ENCODE measurements at places on chromosomes 4 and X. TPM values are rescaled to one million over a fixed set of nuclear protein-coding genes. Genes with fewer than 3 reads are reported as not detected.

DRD5 gene
- total RNA-seq, result not detected

TENM3 gene
- total RNA-seq, result 110 TPM

SYN1 gene
- total RNA-seq, result not detected

PABPC5 gene
- total RNA-seq, result 7.6 TPM

ASB12 gene
- not detected for total RNA-seq

TMEM35A gene
- total RNA-seq, result not detected

PDLIM5 gene
- total RNA-seq, result 21.1 TPM

CT47B1 gene
- not detected for total RNA-seq

PABPC1L2A gene
- total RNA-seq, result not detected

- peak; percentile 59 for DNase-seq
Observed at GRCh38 chrX:55758033-55758432, 40.5 kb downstream of the RRAGB start.

- no peak for DNase-seq
Observed at GRCh38 chr4:184167576-184167975, 50.1 kb downstream of the ENPP6 start.

- no peak for DNase-seq
Observed at GRCh38 chr4:88573995-88574394, 18.3 kb upstream of the HERC3 start.

DNA sequence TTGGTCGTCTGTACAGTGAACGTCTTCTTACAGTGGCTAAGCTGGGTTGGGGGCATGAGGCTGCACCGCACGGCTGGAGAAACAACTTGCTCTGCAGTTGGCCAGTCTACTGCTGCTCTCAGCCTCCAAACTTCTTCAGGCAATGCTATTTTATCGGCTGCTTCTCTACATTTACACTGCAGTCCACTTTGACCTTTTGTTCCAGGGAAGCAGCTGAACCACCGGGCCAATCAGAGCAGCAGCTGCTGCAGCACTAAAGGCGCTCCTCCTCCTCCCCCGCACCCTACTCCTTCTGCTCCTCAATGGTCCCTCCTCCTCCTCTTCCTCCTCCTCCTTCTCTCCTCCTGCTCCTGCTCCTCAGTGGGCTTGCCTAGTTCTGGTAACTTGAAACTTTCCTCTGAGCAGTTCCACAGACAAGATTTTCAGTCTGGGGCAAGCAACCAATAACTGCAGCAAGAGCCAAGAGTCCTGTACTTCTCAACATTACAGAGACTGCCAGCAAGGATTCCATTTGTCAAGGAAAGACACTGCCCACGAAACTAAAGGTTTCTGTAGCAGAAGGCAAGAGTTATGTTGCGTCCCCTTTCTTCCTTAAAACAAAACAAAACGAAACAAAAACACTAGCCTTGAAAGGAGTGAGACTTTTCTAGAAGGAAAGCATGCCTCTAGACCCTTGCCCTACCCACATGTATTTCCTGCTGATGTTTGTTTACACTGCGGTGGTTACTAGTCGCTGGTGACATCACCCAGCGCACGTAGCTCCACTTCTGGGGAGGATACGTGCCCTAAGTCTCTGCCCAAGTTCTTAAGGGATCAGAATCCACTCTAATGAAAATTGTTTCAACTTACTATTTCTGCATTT is 125.7 kb upstream of the NAP1L5 start:
- peak; percentile 98 for DNase-seq

DNA sequence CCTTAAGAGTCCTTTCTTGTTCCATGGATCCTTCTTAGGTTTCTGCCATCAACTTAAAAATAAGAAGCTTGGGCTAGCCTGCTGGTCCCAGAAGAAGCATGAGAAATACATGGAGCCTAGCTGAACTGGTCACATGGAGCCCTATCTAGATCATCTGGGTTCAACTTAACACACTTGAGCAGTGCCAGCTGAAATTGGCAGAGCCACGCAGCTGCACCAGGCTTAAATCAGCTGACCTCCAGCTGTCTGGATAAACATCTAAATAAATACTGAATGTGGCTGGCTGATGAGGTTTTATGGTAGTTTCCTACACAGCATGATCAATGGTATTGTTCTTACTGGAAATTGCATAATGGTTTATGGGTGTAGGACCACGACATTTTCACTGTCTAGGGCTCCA is 598.4 kb upstream of the FAM241A start:
- peak; percentile 8 for DNase-seq

DNA sequence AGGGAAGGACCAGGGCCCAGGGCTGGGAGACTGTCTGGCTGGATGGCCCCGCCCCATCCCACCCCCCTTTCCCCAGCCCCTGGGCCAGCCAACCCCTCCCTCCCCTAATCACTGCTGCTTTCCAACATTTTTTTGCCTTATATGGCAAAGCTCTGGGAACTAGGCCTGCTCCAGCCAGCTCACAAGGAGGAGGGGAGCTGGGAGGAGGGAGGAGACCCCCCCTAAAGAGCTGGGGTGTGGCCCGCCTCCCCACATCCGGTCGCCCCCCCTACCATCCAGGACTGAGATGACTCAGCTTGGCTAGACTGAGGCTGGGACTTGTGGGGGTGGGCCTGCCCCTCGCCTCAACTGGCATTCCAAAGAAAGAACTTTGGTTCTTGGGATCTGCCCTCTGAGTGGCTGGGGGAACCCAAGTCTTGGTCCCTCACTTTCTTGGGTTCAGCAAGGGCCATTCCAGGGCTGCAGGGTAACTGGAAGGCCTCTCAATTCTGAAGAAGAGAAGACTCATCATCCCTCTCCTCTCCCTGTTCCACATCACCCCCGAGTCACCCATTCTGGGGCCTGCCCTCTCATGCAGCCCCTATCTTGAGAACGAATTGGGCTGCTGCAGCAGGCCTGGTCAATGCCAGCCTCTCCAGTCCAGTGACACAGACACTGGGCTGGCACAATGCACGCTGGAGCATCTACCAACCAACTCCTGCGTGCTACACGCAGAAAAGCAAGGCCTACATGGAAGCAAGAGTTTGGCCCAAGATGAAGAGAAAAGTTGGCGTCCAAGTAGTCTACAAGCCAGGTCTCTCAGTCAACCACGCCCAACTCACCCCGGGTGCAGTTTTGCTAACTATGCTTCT is 4.8 kb downstream of the FLNA start:
- DNase-seq, result peak; percentile 95

DNA sequence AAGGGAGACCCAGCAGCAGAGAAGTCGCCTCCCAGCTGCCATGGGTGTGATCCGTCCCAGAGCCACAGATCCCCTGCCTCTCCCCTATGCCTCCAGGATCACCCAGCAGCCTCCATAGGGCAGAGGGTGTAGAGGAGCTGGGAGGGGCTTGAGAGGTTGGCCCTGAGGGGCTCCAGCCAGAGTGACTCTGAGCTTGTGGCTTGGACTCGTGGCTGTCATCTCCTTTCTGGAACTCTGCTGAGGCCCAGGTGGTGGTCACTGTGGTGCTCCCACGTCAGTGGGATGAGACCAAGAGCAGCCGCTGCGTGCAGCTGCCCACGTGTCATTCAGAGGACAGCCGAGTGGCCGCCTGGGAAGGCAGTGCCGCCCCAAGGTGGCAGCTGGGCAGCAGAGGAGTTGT is 4.2 kb downstream of the TACC3 start:
- DNase-seq, result no peak

DNA sequence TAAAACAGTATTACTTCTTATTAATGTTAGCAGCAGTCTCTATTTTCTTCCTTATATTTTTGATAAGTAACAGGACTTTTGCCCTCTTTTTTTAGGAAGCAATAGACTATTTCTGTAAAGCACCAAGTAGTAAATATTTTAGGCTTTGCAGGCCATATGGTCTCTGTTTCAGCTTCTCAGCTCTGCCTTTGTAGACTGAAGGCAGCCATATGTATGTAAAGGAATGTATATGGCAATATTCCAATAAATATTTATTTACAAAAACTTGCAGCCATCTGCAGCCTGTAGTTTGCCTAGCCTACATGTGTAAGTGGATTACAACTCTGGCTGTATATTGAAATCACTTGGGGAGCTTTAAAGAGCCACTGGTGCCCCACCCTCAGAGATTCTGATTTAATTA is 15.0 kb downstream of the RADX start:
- no peak for DNase-seq

- DNase-seq, result no peak
Observed at GRCh38 chrX:74835566-74835965, 89.7 kb downstream of the NEXMIF start.

- DNase-seq, result no peak
Observed at GRCh38 chr4:70737006-70737405, 15.2 kb downstream of the RUFY3 start.

GRCh38 chrX:102859550-102859871 is 77.6 kb upstream of the RAB40AL start:
- no peak for DNase-seq

DNA sequence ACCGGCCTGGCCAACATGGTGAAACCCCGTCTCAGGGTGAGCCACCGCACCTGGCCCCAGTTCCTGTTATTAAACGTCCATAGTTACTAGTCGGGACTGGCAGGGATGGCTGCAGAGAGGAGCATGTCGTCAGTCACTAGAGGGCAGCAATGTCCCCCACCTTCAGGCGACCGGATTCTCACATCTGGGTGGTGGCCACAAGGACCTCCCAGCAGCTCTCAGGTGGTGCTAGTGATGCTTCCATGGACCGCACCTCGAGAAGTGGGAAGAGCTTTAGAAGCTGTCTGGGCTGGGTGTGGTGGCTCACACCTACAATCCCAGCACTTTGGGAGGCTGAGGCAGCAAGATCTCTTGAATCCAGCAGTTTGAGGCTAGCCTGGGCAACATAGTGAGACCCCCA is 13.3 kb upstream of the IL3RA start:
- peak; percentile 74 for DNase-seq

GRCh38 chr4:148173397-148174017 is 268.7 kb downstream of the NR3C2 start:
- DNase-seq, result no peak

DNA sequence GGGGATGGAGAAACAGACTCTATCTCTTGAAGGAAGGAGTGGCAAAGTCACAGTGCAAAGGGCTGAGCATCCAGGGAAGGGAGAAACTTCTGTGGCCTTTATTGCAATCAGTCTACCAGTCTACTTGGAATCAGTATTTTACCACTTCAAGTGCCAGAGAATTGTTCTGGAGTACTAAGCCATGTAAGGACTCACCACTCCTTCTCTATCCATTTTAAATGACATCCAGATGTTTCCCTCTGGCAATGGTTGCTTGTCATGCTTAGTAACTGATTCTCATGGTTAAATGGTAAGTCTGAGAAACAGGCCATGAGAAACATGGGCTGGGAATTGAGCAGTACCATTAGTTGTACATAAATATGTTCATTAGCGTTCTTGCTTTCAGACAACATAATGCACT is 21.1 kb upstream of the SMIM10 start:
- no peak for DNase-seq

DNA sequence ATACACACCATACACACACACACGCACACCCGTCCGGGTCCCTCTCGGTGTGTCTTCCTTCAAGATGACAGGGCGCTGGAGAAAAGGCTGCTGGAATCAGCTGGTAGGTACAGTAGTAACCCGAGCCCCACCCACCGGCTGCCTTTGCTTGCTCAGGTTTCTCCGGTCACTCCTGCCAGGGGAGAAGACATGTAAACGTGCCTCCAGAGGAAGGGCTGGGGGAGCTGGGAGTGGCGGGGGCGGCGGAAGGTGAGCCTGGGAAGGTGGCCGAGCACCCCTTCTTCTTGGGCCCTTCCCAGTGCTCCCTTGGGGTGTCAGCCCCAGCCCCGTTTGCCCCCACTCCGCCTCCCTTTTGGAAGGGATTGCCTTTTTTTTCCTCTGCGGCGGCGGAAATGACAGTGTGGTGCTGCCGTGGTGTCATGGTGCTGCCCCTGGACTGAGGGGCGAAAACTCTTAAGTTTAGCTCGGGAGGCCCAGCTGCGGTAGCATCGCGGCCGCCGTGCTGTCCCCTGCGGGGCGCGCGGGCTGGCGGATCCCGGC is at the start of gene MID2:
Gene MID2, plus strand, starts transcription at position 169 of the 540 bp plus-strand sequence. CDS start 561 bp downstream, outside the sequence.
- peak; percentile 49 for DNase-seq

- DNase-seq, result no peak
Observed at GRCh38 chr4:185322803-185323202, 72.9 kb downstream of the LRP2BP start.

GRCh38 chr4:176833400-176834175 is 40.9 kb upstream of the VEGFC start:
- peak; percentile 17 for DNase-seq

DNA sequence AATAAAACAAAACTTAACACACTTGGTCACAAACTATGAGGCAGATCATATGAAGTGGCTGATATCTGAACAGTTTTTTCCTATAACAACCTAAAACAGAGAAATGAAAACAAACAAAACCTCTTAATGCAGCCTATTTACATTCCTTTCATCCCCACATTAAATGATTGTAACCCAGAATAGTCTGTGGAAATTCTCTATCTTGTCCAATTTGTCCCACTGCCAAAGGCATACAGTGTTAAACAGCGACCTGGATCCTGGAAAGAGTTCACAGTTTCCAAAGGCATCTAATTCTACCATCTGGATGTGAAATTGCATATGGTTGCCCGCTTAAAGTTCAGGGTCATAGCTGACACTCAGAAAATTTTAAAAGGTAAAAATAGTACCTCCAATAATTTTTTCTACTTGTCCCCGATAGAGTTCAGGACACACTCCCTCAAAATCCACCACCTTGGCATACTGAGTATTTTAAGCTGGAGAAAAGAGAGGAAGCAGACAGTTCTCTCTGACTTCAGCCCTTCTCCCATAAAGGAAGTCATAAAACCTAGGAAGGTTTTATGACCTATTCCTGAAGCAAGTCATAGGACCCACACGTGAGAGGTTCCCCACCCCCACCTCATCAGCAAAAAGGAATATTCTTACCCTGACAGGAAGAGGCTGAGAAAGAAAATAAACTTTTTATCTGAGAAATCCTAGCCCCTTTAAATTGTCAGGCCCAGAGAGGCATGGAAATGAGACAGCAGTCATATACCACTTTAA is 270.2 kb downstream of the PAPSS1 start:
- DNase-seq, result no peak

DNA sequence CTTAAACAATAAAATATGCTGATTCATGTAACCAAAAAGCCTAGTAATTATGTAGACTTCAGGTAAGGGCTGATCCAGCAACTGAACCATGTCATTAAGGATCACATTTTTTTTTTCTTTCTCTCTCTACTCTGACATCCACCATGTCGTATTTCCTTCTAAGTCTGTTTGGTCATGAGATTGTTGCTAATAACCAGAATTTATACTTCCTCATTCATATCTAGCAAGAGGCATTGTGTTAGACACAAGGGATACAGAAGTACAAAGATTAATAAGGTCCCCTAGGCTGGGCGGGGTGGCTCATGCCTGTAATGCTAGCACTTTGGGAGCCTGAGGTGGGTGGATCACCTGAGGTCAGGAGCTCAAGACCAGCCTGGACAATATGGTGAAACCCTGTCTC is 24.1 kb downstream of the PHEX start:
- no peak for DNase-seq

- DNase-seq, result no peak
Observed at GRCh38 chr4:36758312-36759178, 477.1 kb downstream of the DTHD1 start.

All from H4 (cell line).